ENCODE measurements at places on chromosomes 5 and 9.

DNA sequence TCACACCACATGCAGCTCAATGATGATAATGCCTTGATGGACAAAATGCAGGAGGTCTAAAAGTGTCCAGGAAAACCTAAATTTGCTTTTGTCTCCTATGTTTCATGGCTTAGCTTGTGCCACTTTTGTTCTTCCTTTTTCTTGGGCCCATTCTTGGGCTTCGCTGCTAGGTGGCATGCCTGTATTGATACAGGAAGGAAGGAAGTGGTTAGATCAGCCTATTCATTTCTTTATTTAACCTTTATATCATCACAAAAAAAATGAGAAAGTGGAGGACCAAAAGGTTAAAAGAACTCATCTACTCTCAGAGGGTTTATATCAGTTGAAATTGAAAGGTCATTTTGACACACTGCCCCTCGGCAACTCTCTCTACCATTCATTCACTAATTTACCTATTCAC lies 260.2 kb downstream of the ARHGAP26 start:
- peak; percentile 27 for DNase-seq

- DNase-seq: no peak
These were observed 320.0 kb downstream of the ENC1 start for GRCh38 chr5:74320526-74320925.

GRCh38 chr5:163889369-163889768 lies 383.9 kb downstream of the MAT2B start:
- no peak for DNase-seq

DNA sequence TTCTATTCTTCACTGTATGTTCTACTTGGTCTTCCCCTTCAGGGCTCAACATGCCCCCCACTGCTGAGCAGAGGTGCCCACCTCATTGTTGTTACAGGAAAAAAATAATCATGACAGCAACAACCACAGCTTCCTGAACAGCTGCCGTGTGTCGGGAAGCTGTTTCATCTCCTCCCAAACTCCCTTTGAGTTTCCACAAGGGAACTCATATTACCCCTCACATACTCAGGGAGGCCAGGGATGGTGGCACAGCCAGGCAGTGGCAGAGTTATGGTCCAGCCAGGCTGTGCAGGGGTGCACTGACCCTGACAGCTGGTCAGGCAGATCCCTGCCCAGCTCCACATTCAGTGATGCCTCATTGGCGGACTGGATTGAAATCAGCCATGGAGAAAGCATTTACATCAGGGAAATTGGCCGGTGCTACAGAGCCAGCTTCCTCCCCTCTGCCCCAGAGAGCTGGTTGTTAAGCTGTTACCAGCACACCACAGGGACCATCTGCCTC lies 37.3 kb downstream of the SARDH start:
- DNase-seq: peak; percentile 58

GRCh38 chr9:84997472-84997871 lies 327.9 kb downstream of the NTRK2 start:
- no peak for DNase-seq

DNA sequence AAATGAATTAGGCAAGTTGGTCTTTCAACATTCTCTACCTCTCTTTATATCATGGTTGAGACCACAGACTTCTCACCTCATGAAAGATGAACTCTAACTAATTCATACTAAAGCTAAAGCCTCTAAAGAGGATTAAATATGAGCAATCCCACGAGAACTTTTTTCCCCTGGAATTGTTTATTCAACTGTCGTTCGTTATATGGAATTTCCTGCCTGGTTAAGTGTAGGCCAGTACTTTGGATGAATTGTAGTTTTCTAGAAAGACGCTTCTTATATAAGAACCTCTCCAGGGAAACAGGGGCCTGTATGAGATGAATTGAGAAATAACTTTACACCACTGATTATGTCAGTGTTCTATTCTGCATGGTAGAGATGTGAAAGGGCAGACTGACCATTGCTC lies 42.9 kb downstream of the PDCD1LG2 start:
- no peak for DNase-seq

DNA sequence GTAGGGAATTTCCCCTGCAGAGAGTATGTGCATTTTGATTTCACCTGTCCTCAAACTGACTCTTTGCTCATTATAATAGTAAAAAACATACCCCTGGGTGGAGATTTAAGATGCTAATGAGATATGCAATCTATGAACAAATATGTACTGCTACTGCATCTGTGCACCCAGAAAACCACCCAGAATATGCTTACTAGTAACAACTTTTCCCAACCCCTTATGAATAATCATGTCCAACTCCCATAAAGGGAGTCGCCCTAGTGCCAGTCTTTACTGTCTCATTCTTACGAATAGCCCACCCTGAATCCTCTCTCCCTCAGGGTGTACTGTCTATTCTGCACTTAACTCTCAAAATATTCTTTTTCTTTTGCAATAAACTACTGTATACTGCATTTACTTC lies 39.0 kb upstream of the ZFP37 start:
- no peak for DNase-seq

DNA sequence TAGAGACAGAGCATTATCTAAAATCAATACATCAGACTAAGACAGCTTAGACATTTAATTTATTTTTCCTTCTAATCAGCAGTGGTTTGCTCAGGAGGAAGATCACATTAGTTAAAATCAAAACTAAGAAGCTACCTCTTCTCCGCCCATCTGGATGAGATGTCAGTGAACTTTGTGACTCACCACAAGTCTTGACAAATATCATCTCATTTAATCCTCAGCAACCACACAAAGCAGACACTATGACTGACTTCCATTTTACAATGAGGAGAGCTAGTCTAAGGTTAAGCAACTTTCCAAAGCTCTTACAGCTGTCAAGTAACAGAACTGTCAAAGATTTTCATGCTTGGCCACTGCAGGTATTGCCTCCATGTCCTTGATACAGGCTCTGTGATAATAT lies 289.5 kb downstream of the DEPDC1B start:
- DNase-seq: no peak

- no peak for DNase-seq
These were observed 66.7 kb downstream of the TRIO start for GRCh38 chr5:14209836-14210235.

- no peak for DNase-seq
These were observed 12.5 kb upstream of the SHOC1 start for GRCh38 chr9:111807197-111807596.

- DNase-seq: no peak
These were observed 211.8 kb upstream of the RASEF start for GRCh38 chr9:83274787-83275186.

DNA sequence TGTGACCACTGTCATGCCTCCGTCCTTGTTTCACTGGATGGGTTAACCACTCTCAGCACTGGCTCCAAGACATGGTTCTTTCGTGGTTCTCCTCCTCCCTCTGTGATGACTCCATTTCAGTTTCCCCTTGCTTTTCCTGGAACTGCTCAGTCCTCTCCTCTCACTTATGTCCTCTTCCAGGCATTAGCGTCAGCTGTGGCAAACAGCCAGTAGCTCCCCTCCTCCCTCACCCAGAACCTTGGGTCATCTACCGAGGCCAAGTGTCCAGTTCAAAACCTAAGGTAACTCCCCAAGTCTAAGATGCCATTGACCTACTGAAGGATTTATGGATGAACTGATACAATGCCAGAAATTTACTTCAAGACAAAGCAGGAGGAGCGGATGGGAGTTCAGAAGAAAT lies 9.8 kb upstream of the CORO2A start:
- DNase-seq: no peak

GRCh38 chr9:107447834-107448233 lies 41.7 kb downstream of the KLF4 start:
- DNase-seq: no peak

DNA sequence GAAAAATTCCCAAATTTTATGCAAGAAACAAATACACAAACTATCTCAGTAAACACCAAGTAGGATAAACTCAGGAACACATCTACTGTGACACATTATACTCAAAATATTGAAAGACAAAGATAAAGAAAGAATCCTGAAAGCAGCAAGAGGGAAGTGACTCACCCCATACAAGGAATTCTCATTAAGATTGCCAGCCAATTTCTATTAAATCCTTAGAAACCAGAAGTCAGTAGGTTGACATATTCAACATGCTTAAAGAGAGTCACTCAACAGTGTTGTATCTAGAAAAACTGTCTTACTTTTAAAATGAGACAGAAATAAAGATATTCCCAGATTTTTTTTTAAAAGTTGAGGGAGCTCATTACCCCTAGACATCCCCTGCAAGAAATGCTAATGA lies 15.5 kb downstream of the SPATA31E1 start:
- DNase-seq: no peak

- no peak for DNase-seq
These were observed 151.8 kb upstream of the COL5A1 start for GRCh38 chr9:134489621-134490408.

DNA sequence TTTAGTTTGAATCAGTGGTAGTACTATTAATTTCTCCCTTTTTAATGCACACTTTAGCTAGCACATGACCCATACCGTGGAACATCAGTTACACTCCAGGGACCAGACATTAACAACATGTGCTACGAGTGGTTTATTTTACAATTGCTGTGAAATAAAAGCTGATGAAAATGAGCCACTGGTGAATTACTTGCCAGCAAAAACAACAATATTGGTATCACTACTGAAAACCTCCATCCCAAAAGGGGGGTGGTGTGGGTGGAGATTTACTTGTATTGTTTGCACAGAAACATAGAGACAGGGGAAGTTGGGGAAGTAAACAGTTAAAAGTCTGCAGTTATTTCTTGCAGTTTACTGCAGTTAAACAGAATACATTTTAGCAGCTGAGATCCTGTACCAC lies 369.6 kb upstream of the GRAMD2B start:
- DNase-seq: no peak

DNA sequence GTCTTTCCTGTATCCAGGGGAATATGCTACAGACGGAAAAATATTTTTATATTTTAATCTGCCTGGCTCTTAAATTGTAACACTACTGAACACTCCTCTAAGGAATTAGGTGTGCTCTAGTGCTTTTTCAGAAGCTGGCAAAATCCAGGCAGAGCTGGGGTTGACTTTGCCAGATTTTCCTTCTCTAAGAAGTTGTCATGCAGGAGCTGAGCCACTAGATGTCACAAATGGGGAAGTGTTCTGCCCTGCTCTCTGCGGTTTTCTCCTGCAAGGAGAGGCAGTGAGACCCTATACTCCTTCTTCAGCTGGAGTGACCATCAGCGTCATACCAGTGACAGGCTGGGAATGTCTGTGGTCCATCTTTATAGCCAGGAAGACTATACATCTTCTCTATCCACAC lies 112.5 kb downstream of the HAPLN1 start:
- DNase-seq: no peak

DNA sequence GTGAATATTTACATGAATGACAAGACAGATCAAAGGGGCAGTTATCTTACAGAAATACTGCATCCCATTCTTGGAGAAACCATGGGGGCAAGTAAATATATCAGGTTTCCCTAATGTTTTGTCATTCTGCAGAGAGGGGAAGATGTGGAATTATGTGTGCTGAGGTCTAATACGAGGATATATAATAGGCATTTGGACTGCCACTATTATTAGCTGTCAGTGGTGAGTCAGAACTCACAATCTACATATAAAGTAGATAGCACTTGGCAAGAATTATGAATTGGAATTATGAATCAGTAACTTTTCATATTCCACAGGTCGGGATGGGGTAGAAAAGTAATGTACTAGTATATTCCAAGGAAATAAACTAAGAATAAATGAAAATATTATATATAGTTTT lies 121.7 kb downstream of the GIN1 start:
- no peak for DNase-seq

GRCh38 chr5:65971643-65972042 lies 45.3 kb downstream of the ERBIN start:
- no peak for DNase-seq

- no peak for DNase-seq
These were observed 51.5 kb upstream of the HSPB3 start for GRCh38 chr5:54403885-54404416.

DNA sequence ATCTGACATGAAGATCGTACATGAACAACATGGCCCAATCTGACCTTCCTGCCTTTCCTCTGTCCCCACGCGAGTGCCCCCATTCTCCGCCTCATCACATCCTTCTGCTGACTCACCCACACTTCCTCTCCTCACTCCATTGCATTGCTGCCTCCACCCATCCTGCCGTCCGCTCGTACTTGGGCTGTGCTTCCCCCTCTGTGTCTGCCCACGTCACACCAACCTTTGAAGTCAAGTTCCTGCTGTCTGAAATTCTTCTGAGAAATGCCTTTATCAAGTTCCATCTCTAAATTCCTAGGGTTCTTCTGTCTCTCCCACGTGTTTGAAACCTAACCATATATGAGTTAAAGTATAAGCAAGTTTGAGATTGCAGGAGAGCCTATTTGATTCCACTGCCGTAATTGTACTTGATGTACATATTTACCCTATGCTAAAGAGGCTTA lies 18.0 kb upstream of the STARD4 start:
- peak; percentile 96 for DNase-seq

DNA sequence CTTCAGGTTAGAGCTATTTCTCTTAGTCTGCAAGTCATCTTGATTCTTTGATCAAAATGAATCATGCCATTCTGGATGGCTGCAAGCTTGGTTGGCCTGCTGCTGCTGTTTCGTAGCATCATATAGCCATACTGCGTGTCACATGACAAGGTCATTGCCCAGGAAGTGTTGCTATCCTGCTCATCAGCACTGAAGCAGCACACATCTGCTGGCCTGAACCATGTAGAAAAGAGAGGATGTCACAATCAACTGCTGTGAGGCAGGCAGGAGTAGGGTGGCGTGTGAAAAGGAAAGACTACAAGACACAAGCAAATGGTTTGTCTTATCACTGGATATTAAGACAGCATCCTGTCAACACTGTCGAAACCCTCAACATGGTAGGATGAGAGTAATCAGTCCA lies 376.7 kb upstream of the RORB start:
- DNase-seq: no peak

DNA sequence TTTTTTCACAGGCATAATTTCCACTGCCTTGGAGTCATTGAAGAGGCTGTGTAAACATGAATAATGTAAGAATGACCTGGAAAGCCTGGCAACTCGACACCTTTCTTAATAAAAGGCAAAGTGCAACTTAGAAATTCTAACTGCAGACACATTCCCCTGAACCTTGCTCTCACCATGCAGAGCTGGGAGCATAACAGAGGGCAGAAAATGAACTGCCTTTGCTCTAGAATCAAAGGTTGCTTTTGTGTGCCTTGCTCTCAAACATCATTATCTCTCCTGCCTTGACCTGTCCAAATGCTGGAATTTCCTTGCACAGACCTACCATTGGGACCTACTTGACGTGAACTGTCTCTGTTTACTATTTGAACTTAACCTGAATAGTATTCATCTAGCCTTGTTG lies 462.0 kb upstream of the ZNF462 start:
- DNase-seq: no peak

Data from CD8-positive, alpha-beta T cell (primary cell).